ENCODE measurements at places on chromosomes 2 and 18.

- no peak for DNase-seq
Observed at GRCh38 chr2:193201583-193201982, 1006.9 kb upstream of the TMEFF2 start.

DNA sequence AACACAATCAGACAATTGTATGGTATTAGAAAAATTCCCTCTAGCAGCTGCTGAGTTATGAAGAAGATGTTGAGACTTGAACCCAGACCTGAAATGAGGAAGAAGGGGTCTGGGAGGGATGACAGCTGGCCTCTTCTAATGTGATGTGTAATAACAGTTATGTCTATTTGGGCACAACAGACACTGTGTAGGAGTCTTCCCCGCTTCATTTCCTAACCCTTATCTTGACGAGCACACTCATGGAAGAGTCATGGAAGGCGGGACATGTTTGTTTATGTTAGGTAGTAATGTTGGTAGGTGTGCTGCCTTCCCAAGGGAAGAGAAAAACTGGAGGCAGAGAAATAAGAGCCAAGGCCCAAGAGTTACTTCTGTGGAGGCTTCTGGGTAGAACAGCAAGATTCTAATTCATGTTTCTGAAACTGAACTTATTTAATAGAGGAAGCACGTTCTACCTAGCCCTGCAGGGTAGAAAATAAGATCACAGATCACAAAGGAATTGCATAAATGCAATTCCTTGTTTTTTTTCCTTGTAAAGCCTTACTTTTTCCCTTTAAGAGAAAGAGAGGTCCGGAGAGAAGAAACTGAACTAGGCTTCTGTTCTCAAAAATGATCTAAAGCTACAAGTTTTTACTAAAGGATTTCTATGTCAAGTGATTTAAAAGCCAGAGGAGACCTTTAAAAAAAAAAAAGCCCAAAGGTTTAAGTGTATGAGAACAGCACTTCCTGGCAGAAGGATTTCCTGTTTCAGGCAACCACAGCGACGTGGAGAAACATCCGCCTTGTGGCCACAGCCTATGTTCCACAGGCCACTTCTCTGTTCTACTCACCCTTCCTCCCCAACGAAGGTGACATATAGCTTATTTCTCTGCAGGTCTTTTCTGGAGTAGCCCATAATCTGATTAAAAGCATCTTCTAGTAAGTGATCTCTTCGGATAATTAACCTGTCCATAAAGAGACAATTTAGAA is 68.5 kb upstream of the STK17B start:
- no peak for DNase-seq

GRCh38 chr2:178327516-178327915 is 123.5 kb downstream of the PRKRA start:
- DNase-seq = peak; percentile 63

GRCh38 chr2:112712903-112713584 is 7.8 kb upstream of the NT5DC4 start:
- no peak for DNase-seq

DNA sequence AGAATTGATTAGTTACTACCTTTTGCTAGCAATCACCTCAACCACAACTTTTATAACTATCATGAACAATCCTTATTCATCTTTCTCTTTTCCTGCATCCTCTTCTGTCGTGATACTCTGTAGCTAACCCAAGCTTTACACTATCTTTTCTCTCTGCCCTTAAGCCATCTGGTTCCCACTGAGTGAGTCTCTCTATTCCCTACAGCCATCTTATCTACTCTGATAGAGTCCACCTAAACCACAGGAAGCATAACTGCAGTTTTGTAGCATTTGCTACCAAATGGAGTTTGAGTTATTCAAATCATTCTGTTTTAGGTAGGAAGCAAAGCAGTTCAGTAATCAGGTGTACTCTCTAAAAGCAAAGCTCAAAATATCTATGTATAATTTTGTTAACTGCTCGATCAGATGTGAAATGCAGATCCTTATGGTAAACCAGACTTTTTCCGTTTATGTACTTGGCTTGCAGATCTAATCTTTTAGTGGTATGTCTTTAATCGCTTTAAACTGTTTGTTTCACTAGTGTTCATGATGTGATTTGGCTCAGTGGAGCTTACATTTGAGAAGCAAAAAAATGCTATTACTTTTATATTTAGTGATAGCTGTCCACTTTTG is 91.0 kb downstream of the CSRNP3 start:
- DNase-seq = no peak

GRCh38 chr2:72916743-72917137 is 579 bp upstream of the EMX1 start:
- DNase-seq = no peak

DNA sequence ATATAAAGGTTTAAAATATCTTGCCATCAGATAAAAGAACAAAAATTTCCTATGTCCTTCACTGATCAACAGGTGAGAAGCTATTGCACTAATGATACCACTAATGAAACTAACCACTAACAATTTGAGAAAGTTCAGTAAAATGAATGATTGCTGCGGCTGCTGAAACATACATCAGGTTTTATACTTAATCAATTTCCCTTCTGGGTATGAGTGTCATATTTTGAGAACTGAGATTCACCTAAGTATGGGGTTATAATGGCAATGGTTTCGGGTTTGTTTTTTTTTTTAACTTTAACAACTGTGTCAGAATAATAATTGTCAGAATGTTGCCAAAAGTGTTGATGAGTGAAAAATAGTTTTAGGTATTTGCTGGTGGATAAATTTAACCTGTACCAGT is 151.3 kb upstream of the SLC39A10 start:
- DNase-seq = no peak

DNA sequence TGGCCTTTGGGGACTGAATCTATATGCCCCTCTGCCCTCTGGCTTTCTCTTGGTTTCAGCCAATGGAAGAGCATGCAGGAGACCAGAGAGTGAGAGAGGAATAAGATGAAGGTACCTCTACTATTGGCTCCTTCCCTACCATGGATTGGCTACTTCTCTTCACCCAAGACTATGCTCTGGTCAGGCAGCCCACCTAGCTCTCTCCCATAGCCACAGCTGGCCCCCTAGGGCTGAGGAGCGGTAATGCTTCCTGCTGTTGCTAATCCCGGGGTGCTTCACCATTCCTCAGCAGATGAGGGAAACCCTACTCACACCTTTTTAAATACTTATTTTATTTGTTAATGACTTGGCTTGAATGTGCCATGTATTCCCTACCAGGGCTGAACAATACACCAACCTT is 142.4 kb downstream of the MREG start:
- DNase-seq = no peak

DNA sequence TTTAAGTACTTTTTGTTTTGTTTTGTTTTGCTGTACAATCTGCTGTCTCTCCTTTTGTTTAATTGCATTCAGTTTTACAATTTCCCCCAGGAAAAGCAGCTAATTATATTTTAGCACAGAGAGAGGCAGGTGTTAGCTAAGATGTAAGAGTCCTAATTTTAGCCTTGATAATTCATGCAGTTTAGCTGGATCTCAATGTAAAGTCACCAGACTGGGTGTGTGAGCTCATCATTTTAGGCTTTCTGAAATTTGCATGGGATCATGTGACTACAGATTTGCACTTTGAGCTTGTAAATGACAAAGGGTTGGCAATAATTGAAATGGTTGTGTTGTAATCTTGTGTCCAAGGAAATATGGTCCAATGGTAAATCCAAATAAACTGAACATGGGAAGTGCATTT is 68.5 kb downstream of the ETAA1 start:
- peak; percentile 49 for DNase-seq

GRCh38 chr18:35045121-35045520 is 3.9 kb downstream of the MAPRE2 start:
- DNase-seq = no peak

GRCh38 chr2:46167924-46168323 is 129.3 kb upstream of the EPAS1 start:
- DNase-seq = no peak

DNA sequence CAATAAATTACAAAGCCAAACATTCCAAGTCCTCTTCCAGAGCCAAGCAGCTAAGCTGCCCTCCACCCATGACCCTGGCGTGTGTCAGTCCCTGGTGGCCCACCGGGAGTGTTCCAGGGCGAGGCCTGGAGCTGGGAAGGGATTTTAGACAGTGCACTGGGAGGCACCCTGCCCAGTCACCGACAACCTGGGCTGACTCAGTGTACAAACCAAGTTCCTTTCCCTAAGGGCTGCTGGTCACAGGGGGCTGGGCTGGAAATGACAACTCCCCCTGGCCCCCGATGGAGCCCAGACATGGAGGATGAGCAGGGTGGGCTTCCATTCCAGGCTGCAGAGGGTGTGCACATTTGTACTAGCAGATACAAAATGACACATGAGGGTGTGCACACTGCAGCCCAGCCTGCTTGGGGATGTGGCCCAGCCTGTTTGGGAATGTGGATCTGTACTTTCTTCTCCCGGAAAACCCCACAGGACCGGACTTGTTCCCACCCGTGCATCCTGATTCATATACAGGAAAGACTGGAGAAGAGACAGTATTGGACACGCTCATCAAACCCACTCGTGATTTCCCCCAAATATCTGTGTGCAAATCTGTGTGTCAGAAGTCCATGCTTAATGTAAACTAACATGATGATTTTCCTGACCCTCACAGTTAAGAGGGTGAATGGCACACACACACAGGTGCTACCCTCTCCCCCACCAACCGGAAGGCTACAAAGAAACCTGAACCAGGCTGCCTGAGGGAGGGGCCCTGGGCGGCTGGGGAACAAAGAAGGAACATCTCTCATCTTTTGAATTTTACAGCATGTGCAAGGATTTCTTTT is 58.9 kb downstream of the NDUFA10 start:
- DNase-seq = no peak

DNA sequence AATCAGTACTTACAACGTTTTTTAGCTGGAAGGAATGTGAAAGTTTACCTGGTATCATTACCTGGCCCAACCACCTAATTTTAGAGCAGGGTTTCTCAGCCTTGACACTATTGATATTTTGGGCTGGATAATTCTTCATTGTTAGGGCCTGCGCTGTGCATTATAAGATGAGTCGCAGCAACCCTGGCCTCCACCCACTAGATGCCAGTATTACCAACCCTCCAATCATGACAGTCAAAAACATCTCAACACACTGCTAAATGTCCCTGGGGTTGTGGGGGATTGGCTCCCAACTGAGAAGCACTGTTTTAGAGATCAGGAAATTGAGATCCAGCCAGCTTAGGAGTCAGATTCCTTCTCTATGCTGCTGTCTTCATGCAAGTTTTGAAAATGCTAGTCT is 265.3 kb upstream of the TCF4 start:
- no peak for DNase-seq

- no peak for DNase-seq
Observed at GRCh38 chr2:108929807-108930425, 59.1 kb downstream of the EDAR start.

- DNase-seq = no peak
Observed at GRCh38 chr2:145253492-145253891, 733.6 kb upstream of the ZEB2 start.

GRCh38 chr2:67489396-67489795 is 92.3 kb downstream of the ETAA1 start:
- DNase-seq = no peak

DNA sequence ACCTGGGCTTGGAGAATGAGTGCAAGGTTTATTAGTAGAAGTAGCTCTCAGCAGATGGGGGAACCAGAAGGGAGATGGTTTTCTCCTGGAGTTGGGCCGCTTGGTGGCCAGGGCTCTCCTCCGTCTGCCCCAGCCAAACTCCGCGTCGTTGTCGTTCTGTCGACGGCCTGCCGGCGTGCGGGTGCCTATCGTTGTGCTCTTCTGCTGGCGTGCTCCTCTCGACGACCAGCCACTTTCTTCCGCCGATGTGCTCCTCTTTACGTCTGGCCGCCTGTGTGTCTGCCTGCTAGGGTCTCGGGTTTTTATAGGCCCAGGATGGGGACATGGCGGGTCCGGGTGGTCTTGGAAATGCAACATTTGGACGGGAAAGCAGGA is 119.1 kb downstream of the BMPR2 start:
- no peak for DNase-seq

- no peak for DNase-seq
Observed at GRCh38 chr2:241561832-241562231, 3.3 kb downstream of the BOK start.

GRCh38 chr18:6428851-6429395 is 14.2 kb upstream of the L3MBTL4 start:
- no peak for DNase-seq

GRCh38 chr18:59141294-59142068 is 1.8 kb downstream of the SEC11C start:
- peak; percentile 89 for DNase-seq

GRCh38 chr2:237697586-237698357 is 70.4 kb downstream of the LRRFIP1 start:
- no peak for DNase-seq

Data from NCI-H774 (cell line).